ENCODE measurements at places on chromosomes 6 and 20. TPM values are rescaled to one million over a fixed set of nuclear protein-coding genes. Genes with fewer than 3 reads are reported as not detected.
A peak's percentile ranks its signal among the peaks of the same experiment; 100 is the strongest.

OVOL2 gene
- not detected for polyA plus RNA-seq

C2 gene
- polyA plus RNA-seq: not detected

LY6G6C gene
- polyA plus RNA-seq: not detected

MUC21 gene
- not detected for polyA plus RNA-seq

PCSK2 gene
- not detected for polyA plus RNA-seq

TRIM15 gene
- not detected for polyA plus RNA-seq

TFAP2D gene
- polyA plus RNA-seq: not detected

ANKRD66 gene
- polyA plus RNA-seq: not detected

KHDC1L gene
- not detected for polyA plus RNA-seq

SEL1L2 gene
- polyA plus RNA-seq: not detected

AGPAT4 gene
- 0.85 TPM for polyA plus RNA-seq

BIRC7 gene
- polyA plus RNA-seq: 1.6 TPM

TAAR1 gene
- not detected for polyA plus RNA-seq

DNA sequence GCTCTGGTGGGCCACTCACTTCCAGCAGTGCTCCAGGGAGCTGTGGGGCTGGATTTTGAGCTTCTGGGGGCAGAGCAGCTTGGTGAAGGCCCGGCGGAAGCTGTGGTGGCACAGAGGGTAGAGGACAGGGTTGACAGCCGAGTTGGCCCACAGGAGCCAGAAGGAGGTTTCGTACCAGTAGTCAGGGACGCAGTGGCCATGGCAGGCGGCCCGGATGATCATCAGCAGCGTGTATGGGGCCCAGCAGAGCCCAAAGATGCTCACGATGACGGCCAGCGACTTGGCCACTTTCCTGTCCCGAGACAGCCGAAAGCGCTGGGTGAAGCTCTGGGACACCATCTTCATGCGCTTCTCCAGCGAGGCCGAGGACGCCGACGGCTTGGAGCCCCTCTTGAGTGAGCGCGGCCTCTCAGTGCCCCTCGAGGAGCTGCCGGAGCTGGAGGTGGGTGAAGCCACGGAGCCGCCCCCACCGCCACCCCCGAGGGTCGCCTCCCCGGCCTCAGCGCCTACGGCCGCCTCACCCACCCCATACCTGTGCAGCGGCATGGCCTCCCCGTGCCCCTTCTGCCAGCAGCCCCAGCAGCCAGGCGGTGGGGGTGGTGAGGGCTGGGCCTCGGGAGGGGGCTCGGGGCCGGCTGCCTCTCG is 4.0 kb downstream of the HRH3 start:
- DNase-seq: no peak

DNA sequence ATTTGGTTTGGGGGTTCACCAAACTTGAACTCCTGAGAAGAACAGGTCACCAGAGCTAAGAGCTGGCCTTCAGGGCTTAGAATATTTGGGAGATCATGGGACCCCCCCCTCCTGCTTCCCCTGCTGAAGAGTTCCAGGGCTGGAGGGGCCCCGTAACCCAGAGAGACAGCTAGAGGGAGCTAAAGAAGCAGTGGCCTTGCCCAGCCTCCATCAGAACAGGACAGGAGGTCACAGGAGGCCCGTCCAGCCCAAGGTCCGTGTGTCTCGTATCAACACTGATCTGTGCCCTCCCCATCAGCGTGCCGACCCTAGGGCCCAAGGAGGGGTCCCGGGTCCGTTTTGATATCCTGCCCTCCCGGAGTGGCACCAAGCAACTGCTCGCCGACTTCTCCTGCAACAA is 40.6 kb upstream of the TGM6 start:
- DNase-seq: no peak

GRCh38 chr6:53067849-53068361 is 2.7 kb downstream of the FBXO9 start:
- DNase-seq: no peak

DNA sequence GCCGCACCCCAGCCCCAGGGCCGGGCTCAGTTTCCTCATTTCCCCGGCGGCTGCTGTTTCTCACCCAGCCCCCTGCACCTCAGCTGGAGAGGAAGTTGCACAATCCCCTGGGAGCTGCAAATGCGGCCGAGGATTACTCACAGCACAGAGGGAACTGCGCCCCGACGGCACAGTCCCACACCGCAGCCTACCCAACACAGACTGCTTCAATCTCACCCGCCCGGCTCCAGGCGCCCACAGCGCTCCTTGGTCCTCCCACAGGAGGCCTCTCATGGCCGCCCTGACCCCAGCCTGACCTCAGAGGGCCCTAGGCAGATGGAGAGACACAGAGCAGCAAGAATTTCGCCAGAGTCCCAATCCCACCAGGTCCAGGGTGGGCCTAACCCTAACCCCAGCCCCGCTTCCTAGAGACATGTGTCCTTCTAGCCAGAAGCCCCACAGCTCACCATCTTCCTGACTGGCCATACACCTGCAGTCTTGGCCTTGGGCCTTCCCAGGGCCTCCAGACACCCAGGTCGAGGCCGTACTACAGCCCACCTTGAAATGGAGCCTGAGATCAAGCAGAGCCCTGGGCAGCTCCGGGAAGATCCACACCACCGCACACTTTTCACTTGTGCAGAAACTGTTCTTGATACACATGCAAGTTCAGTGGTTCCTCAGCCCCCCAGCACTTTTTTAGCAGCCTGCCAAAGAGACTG is 11.7 kb downstream of the TFEB start:
- no peak for DNase-seq

GRCh38 chr6:167426651-167427050 is 101.8 kb downstream of the TTLL2 start:
- no peak for DNase-seq

DNA sequence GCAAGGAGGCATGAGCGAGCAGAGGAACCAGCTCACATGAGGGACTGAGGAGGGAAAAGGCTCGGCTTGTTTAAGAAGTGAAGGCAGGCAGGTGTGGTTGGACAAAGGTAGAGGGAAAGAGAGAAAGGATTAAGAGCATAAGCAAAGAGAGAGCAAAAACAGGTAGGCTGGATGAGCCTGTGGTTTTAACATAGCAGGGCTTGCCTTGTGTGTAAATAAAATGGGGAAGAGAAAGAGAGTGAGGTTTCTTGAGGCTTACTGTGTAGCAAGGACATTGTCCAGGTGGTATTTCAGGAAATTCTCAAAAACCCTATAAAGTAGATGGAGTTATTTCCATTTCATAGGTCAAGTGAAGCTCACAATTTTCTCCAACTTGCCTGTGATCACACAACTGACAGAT is 93.9 kb upstream of the HDAC2 start:
- no peak for DNase-seq

DNA sequence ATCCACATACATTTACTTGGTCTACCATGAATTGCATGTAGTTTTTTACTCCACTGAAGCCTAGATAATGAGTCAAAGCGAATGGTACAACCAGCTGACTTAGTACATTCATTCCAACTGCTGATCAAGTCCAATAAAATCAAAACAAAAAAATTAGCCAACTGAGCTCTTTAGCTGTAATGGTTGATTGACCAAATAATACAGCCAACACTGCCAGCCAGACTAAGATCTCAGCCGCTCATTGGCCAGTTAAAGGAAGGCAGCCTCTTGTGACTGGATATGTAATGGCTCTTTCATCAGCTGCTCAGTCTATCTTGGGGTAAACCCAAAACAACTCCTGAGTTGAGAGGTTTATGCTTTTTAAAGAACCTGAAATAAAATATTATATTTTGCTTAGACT is 204.3 kb upstream of the RSPO3 start:
- no peak for DNase-seq

- no peak for DNase-seq
Measured at GRCh38 chr6:100806296-100806695, 74.8 kb downstream of the ASCC3 start.

DNA sequence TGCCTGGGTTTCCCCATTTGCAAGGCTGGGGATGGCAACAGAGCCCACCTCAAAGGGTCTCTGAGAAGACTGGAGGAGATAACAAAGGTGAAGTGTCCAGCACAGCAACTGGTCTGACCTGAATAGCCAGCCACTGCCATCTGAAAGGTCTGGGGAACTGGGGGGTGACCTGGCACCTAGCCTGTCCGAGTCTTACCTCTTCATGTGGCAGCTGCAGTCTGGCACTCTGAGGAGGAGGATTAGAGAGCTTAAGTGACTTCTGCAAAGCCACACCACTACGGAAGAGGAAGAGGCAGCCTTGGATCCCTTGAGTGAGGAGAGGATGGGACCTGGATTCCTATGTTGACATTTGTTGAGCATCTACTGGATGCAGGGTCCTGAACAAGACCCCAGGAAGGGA is 22.2 kb downstream of the C20orf203 start:
- no peak for DNase-seq

GRCh38 chr6:113496166-113496565 is 361.0 kb upstream of the MARCKS start:
- DNase-seq: no peak

DNA sequence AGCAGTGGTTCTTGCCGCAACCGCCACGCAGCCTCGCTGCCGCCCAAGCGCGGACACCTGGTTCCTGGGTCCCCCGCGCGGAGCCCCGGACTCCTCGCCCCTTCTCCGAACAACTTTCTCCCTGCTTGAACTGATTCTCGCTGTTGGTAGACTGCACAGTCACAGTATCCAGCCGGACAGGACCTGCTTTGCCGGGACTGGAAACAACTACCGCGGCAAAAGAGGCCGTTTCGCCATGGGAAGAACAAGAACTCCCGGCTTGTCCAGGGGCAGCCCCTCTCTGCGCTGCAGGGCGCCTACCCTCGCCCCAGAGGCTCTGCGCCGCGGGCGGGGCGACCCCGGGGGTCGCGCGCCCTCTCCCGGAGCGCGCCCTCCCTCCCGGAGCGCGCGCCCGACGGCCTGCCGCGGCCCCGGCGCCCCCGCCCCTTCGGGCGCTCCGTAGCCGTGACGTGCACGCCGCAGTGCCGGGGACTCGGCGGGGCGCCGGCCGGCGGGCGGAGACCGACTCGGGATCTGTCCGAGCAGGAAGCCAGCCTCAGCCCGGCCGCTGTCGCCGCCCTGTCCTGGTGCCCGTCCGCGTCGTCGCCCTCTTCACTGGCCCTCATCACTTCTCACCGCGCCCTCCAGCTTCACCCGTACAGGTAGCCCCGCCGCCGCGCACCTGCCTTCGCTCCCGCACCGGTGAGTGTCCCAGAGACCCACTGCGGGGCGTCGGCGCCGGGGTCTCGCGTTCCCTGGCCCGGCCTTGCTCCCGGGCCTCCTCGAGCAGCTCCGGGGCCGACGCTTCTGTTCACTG is at the start of gene MYO6:
Gene MYO6 (plus strand): TSS at position 497 of the 796 bp plus-strand sequence. CDS start 68,309 bp downstream, outside the sequence.
- peak; percentile 40 for DNase-seq

GRCh38 chr20:32201977-32202363 is 5.6 kb downstream of the PLAGL2 start:
- DNase-seq: no peak

- no peak for DNase-seq
Measured at GRCh38 chr20:16606468-16607070, 33.3 kb upstream of the KIF16B start.

- DNase-seq: no peak
Measured at GRCh38 chr20:8121666-8122065, 10.4 kb upstream of the PLCB1 start.

GRCh38 chr6:110389689-110390382 is 25.5 kb downstream of the DDO start:
- peak; percentile 6 for DNase-seq

- peak; percentile 63 for DNase-seq
Measured at GRCh38 chr20:1301031-1301529, 27.9 kb downstream of the SDCBP2 start.

GRCh38 chr6:6678185-6678671 is 89.7 kb downstream of the LY86 start:
- DNase-seq: no peak

DNA sequence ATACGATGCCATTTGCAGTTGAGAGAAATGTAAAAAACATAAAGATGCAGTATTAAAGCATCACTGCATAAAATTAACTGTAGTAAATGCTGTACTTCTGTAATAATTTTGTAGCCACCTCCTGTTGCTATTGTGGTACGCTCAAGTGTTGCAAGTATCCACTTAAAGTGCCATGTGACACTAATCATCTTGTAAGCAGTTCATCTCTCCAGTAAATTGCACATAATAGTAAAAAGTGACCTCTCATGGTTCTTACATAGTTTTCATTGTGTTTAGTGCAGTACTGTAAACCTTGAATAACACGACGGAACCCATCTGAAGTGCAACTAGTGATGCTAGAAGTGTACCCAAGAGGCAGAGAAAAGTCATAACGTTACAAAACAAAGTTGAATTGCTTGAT is 190.1 kb upstream of the VGLL2 start:
- DNase-seq: no peak

DNA sequence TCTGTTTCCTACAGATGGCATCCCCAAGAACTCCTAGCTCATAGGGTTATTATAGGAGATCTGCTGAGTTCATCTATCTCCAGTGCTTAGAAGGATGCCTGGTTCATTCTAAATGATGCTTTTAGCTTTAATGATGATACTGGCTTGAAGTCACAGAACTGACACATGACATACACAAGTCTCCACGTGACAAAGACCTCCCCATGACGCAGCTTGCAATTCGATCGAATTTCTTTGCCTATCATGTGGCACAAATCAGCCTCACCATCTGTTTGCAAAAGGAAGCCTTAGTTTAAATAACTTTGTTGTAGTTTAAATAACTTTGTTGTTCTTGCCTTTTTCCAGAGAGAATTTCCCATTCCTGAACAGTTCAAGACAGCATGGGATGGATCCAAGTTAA is 44.1 kb upstream of the FAM8A1 start:
- no peak for DNase-seq

DNA sequence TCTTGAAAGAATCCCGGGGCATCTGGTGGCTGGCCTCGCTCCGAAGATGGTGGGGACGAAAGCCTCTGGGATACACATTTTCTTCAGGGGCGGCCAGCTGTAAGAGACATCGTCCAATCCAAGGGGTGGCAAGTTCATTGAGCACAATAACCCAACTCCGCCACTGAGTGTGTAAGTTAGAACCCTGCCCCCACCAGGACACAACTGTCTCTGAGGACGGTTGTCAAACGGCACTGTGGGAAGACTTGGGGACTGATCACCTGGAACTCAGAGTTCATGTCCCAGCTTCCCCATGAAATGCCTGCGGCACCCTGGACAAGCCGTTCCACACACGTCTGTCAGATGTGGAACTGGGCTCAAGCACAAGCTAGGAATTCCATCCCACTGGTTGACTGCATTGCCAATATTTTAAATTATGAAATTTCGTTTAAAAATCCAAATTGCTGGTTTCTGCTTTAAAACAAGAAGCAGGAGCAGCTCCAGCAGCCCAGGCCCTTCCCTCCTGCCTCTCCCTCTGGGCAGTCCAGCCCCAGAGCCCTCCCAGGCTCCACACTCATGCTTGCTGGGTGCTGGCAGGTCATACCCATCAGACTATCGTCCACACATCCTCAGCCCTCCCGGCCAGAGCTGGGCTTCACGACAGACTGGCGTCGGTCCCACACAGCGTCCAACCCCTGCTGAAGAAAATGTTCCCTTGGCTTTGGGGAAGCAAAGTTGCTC is 80.9 kb upstream of the AFDN start:
- no peak for DNase-seq

DNA sequence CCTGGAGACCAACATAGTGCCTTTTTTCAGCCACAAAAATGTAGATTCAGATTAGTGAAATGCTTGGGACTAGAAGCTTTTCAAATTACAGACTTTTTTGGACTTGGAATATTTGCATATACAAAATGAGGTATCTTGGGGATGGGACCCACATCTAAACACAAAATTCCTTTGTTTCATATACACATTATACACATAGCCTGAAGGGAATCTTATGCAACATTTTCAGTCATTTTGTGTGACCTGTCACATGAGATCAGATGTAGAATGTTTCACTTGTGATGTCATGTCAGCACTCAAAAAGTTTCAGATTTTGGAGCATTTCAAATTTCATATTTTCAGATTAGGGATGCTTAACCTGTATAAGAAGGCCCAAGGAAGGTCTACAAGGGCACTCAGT is 44.5 kb upstream of the ALDH8A1 start:
- DNase-seq: no peak

All from naive thymus-derived CD8-positive, alpha-beta T cell (primary cell).